Stimulated activated CD8-positive, alpha-beta memory T cell treated with anti-CD3 and anti-CD28 coated beads, Interleukin-15, amount 100 ng/mL, for 24 hours (primary cell): ENCODE measurements at places on chromosomes 3 and 15.
A peak's percentile ranks its signal among the peaks of the same experiment; 100 is the strongest.

GRCh38 chr3:51394541-51394940 is 3.5 kb downstream of the RBM15B start:
- no peak for DNase-seq

DNA sequence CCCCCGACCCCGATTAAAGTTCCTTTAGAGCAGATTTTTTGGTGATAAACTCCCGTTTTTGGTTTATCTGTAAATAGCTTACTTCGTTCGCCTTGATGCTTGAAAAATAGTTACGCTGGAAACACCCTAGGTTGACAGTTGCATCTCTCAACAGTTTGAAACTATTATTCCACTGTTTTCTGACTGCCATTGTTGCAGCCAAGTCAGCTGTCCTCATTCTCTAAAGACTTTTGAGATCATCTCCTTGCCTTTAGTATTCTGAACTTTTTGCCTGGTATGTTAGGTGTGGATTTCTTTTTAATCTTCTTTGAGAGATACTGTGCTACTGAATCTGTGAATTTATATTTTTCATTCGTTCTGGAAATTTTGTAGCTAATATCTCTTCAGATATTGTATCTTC is 122.7 kb upstream of the NSMCE3 start:
- DNase-seq: no peak

DNA sequence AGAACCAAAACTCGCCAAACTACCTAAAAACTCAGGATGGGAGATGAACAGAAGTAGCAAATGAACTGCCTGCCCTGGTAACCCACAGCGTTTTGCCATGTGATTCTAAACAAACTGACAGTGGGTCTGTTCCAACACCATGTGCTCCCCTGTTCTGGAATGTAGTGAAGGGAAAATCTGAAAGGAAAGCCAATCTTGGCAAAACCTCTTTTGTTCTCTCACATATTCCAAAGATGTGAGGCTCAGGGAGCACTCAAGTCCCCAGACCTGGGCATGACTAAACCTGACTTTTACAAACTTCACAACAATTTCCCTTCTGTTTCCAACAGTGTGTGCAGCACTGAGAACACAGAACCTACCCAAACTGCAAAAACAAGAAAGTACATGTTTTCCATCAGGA is 116.1 kb downstream of the IMPG2 start:
- no peak for DNase-seq

GRCh38 chr15:90595763-90596155 is 66.0 kb downstream of the CRTC3 start:
- DNase-seq: no peak

- DNase-seq: no peak
These were observed 6.3 kb downstream of the TMEM43 start for GRCh38 chr3:14131134-14131533.

DNA sequence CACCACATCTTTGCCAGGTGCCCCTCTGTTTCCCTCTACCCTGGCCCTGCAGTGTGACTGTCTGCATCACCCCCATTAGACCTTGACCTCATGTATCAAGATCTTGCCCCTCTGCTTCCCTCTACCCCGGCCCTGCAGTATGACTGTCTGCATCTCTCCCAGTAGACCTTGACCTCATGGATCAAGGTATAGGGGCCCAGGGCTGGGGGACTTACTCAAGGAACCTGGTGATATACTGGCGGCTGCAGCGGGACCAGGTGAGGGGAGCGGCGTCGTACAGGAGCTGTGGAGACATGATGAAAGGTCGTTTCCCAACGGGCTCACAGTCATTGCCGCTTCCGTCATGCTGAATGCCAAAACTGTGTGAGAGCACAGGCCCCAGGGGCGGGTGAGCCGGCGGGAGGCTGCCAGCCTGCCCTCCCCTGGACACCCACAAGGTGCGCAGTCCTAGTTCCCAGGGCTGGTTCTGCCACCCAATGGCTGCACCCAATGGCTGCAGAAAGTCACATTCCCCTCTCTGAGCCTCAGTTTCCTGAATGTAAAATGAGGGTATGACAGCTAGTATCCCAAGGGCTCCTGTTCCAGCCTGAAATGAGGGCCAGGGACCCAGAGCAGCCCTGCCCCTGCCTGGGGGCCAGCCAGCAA is 23.1 kb downstream of the ADAMTS7 start:
- no peak for DNase-seq

DNA sequence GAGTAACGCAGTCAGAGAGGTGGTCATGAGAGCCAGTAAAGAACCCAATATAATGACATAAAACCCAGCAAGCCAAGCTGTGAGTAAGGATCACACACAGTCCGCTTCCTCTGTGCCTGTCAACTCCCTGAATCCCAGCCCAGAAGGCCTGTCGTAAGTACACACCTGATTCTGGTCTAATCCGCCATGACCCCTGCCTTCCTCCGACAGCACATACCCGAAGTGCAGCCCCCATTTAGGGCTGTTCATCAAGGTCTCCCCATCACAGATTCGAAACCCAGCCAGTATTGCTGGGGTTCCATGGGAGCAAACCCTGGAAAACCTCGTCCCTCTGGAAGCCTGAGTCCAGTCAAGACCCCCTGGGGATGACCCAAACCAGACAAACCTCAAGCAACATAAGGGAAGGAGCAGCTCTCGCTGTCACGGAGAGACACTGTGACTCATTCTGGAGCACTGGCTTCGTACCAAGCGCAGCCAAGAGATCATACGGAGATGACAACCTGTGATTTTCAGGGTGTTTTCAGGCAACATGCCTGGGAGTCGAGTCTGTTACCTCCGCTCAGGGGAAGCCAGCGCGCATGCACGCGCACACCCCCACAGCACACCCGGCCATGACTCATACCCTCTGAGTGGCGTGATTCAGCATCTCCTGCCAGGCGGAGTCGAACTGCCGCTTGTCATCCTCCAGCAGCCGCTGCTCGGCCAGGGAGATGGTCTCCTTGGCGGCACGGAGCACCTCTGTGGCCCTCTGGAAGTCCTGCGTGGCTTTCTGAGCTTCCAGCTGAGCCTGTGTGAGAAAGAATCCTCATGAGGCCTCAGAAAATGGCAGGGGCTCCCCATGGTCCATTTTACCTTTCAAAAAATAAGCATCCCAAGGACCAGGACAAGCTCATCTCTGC is 63.0 kb downstream of the SH3BP5 start:
- peak; percentile 56 for DNase-seq

DNA sequence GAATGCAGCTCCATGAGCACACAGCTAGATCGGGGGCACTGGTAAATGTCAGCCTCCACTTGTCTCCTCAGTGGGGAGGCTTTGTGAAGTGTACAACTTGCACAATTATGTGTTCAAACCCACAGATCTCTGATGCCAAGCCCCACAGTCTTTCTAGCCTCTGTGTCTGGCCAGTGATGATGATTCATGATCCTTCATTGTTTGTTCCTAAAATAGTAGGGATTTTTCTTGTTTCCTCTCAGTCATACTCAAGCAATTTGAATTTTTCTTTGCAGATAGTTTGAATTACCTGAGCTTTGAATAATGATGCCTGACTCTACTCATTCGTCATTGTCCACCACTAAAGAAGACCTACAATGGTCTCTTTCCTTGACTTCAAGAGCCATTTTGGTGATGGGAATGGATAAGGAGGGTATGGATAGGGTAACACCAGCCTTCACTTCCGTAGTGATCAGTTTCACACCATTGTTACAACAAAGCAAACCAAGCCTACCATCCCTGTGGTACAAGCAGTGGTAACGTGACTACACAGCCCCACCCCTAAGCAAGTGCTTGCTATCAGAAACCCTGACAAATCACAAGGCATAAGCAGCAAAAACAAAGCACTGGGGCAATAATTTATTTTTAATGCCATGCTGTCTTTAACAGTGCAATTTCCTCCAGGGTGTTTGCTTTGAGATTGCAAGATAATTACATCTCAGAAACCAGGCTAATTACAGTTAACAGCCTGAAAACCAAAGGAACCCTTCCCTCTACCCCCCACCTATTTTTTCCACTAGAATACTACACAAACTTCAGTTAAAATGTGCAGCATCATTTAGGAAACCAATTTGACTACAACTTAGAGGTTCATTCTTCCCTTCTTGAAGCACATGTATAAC is 114.1 kb upstream of the PPP2R3A start:
- DNase-seq: no peak

- DNase-seq: no peak
These were observed 465.4 kb downstream of the RBMS3 start for GRCh38 chr3:29746163-29746760.

GRCh38 chr3:62611541-62612240 is 238.3 kb upstream of the FEZF2 start:
- no peak for DNase-seq

- no peak for DNase-seq
These were observed 26.8 kb upstream of the IL1RAP start for GRCh38 chr3:190486908-190487607.

DNA sequence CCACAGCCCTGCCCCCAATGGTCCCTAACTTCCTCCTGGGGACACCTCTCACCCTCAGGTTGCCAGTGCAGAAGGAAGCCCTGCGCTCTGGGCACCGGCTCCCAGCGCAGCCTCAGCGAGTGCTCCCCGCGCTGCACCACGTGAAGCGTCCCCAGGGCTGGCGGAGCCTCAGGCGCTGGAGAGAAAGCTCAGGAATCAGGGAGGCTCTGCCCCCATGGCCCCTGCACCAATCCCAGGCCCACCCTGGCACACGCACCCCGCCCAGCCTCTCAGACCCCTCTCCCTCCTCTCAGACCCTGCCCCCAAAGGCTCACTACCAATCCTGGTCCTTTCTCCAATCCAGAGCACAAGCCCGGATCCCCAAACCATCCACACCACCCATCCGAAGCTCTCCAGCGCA is 6.9 kb downstream of the COL7A1 start:
- no peak for DNase-seq

- no peak for DNase-seq
These were observed 7.2 kb downstream of the UROC1 start for GRCh38 chr3:126510308-126510910.

DNA sequence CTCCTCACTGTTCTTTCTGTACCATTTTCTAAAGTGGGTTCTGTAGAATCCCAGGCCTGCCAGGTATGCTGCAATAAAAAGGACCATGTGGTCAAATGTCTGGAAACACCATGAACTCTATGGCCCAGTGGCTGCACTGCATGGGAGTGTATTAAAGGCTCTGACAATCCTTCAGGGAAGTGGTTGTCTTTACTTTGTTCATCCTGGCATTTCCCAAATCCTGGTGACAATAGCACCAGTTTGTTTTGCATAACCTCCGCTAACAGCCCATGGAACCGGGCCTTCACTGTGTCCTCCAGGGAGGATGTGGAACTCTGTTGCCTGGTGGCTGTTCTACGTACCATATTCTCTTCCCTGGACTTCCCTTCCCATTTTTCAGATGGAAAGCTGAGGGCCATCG is 11.2 kb upstream of the DUSP7 start:
- no peak for DNase-seq

DNA sequence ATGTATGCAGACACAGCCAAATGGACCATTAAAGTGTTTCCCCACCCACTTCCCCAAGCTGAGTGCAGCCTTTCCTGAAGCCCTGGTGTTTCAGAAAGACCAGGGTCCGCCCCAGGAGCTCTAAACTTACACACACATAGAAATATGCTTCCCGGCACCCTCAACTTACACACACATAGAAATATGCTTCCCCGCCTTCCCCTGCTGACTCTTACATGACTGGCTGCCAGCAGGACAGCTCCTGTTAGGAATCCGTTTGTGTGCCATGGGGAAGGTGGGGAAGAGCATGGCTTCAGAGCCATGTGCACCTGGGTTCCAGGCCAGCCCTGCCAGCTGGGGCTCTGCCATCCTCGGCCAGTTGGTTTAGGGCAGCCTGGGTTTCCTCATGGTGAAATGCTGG is 3.6 kb downstream of the CLEC3B start:
- no peak for DNase-seq

DNA sequence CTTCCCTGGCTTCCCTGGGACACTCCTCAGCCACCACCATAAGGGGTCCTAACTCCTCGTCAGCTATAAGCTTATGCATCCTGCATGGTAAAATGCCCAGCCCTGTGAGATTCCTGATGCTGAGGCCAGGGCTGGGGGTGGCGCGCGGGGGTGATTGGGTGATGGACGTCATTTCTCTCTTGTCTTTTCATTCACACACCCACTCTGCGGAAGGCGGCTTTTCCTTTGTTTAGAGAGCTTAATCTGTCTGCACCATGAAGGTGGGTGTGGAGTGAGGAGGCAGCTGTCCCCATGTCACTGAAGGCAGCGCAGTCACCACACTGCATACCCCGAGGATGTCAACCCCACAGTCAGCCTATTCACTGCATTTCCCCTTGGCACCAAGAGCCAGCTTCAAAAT is 110.0 kb upstream of the NSMCE3 start:
- no peak for DNase-seq

GRCh38 chr15:52960283-52960682 is 170.1 kb upstream of the ONECUT1 start:
- DNase-seq: no peak

DNA sequence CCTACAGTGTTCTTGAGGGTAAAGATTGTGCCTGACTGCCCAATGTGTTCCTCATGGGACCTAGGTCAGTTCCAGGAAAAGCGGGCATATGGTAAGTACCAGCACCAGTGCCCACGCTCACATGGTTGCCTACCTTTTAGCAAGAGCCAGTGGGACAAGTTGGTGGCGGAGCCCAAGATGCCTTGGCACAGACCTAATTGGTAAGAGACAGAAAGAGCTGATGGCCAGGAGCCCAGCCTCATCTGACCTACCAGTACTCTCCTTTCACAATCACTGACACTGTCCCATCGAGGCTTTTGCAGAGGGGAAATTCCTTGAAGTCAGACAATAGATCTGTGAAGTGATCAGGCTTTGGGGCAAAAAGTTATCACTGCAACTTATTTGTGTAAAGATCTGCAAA is 98.4 kb upstream of the BCL6 start:
- no peak for DNase-seq

DNA sequence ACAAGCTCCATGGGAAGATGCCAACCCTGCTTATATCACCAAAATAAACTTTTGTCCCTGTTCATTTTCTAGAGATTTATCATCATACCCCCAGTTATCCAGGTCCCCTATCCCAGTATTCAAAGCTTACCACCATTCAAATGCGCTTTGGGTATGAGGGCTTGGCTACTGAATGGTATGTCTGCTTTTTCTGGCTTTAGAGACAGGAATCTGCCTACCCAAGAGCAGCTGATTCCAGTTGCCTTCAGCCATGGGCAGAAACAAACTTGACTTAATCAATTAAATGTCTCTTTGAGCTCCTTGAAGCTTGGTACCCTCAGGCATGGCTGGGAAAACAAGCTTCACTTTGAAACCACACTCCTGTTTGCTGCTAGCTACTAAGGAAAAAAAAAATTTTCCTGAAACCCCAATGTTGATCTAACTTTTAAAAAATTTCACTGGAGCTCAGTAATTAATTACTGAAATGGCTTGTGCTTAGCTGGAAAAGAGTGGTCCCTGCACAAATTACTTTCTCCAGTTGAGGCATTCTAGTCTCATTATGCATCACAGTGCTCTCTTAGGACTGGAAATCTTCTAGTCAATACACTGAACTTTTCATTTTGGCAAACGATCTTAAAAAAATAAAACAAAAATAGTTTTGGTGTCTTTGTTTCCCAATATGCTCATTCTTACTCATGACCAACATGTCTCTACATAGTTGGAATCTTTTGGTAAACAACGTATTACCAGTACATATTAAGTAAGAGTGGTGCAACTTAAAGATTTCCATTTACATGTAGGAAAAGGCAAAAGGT is 242.8 kb downstream of the DTWD1 start:
- DNase-seq: no peak

GRCh38 chr15:73050561-73051295 is 1.5 kb upstream of the NEO1 start:
- DNase-seq: no peak

GRCh38 chr15:64144192-64144564 is 7.4 kb upstream of the SNX22 start:
- no peak for DNase-seq
